Left colon (tissue), 2 donors: ENCODE measurements at places on chromosomes 12 and 14. TPM values are rescaled to one million over a fixed set of nuclear protein-coding genes. Genes with fewer than 3 reads are reported as not detected.

- no peak for DNase-seq
These were observed 177.2 kb upstream of the NPAS3 start for GRCh38 chr14:32761381-32761968.

- DNase-seq, result no peak
These were observed 226.9 kb upstream of the CRY1 start for GRCh38 chr12:107320033-107320928.

GRCh38 chr14:25406818-25407217, 356.9 kb upstream of the STXBP6 start:
- peak; percentile 47 for DNase-seq

DNA sequence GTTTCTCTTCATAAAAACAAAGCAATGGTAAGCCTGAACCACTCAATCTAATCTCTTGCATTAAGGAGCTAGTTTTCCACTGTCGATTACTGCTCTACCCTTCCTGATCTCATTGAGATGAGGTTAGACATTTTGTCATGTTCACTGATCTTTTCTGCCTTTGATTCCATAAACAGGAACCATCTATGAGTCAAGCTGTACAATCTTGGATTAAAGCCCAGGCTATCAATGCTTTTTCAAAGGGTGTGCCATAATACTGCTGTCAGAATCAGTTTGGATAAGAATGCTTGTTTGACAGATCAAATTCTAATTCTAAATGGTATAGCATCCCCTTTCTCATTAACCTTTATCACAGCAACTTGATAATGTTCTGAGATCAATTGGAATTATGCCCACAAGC, 16.1 kb downstream of the GRIP1 start:
- DNase-seq, result no peak

GRCh38 chr12:48967991-48968390, 3.5 kb downstream of the WNT10B start:
- DNase-seq, result no peak

GRCh38 chr12:2227360-2227759, 174.6 kb downstream of the CACNA1C start:
- no peak for DNase-seq

DNA sequence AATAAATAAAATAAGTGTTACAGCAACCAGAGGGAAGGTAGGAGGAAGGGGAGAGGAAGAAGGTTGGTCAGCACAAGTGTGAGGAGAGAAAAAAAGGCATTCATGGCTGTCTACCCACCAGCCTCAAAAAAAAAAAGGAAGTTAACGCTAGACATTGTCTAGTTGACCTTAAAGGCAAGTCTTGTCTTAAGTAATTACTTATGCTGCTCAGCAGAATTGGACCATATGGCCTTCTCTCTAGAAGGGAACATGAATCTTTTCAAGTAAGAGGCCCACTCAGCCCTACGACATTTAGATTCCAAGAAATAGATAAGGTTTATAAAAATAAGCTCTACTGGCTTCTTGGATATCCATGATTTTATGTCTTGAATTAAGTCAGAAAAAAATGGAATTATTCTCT, 172.7 kb downstream of the ETNK1 start:
- DNase-seq, result no peak

DNA sequence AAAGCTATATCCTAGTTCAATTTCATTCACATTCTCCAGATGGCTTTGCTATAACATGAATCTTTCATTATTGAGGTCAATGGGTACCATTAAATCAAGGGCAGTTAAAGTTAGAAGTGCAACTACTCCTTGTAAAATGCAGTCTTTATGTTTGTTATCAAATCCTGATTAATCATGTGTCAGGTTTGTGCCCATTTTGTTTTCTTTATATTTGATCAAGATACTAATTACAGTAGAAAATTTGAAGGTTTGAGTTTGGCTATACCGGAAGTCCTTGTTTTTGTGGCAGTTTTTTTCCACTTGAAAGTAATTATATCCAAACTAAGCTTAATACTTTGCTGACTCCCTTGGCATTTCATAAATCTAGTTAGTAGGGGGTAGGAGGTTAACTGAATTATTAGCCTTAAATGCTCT, 513.0 kb downstream of the DIO2 start:
- DNase-seq, result no peak

GRCh38 chr12:51994959-51995358, 11.8 kb upstream of the TAMALIN start:
- no peak for DNase-seq

DNA sequence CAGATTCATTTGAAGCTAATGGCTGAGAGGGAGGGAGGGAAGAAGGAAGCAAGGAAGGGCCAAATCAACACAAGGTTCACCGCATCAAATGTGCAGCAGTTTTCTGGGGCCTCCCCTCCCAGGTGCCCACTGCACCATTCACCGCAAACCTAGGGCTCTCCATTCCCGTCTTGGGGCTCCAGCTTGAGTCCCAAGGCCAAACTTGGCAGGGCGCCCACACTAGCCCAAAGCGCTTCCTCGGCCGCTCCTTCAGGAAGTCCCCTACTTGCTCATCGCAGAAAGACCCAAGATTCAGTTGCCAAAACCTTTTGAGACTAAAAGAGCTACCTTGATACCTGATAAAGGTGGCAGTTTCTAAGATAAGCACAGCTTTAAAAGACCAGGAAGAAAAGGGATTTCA, 140.5 kb upstream of the FKBP4 start:
- DNase-seq, result no peak

- no peak for DNase-seq
These were observed 1.5 kb downstream of the HOXC6 start for GRCh38 chr12:54029529-54030441.

DNA sequence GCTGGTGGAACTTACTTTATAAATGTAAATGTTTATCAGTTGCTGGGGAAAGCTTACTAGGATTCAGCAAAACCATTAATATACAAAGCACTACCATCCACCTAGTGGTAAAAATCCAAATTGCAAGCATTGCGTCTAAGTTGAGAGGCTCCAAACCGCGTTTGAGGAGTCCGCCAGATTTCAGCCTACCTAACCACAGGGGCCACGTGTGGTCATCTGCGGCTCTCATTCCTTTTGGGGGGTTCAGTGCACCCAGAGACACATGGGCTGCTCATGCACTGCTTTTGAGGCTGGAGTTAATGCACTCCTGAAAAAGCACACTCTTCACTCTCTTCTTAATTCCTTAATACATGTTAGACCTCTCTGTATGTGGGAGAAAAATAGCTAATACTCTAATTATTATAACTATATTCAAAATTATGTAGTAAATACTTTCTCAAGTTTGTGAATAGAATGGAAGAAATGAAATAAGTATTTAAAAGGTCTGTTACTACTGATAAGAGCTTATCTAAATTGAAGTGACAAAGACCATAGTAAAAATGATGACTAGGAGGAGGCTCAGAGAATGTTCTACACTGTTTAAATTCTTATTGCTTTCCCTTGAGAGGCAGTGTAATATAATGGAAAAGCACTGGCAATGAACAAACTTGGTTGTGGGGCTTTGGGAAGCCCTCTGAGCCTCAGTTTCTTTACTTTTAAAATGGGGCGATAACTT, 41.4 kb upstream of the MANSC4 start:
- DNase-seq, result no peak

GRCh38 chr14:31806249-31806648, 245.0 kb downstream of the NUBPL start:
- DNase-seq, result no peak

DNA sequence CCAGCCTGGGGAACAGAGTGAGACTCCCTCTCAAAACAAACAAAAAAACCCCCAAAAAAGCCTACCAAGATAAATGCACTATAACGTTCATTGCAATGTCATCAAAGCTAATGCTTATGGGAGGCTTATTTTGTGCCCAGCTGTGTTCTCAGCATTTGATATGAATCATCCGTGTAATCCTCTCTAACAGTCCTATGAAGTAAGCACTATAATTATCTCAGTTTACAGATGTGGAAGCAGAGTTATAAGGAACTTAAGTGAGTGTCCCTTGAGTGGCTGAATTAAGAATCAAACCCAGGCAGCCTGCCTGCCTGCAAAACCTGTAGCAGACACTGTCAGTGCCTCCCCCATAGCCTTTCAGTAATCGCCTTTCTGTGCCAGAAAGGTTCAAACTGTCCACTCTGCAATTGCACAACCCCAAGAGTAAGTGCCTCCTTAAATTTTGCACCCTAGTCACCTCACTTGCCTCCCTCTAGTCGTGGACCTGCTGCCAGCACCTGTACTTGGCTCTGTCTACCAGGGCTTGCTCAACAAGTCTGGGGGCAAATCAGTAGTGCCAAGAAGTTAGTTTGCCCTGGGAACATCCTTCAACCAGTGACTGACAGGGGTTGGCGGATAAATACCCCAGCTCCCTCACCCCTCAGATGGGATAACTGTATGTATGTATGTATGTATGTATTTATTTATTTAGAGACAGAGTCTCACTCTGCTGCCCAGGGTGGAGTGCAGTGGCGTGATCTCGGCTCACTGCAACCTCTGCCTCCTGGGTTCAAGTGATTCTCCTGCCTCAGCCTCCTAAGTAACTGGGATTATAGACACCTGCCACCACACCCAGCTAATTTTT, 23.8 kb upstream of the PPP1CC start:
- no peak for DNase-seq

DNA sequence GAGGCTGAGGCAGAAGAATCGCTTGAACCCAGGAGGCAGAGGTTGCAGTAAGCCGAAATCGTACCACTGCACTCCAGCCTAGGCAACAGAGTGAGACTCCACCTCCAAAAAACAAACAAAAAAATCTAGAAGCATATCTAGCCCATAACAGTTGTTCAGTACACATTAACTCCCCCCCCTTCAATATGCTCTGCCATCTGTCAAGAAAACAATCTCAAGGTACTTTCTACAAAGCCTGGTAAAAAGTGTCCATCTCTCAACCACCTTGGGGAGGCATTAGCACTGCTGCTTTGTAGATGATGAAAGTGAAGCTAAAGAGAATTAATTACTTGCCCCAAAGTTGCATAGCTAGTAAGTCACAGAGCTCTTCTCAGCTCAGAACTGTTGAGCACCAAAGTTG, 24.9 kb downstream of the LGALS3 start:
- no peak for DNase-seq

GLIPR1L2 gene
- total RNA-seq, result not detected

CCDC196 gene
- total RNA-seq, result 1.6 TPM

RIPK3 gene
- total RNA-seq, result 67.9 TPM

RIN3 gene
- 22.9 TPM for total RNA-seq

MYRFL gene
- total RNA-seq, result 1.3 TPM

MTERF2 gene
- total RNA-seq, result 10.6 TPM

REM2 gene
- 0.58 TPM for total RNA-seq

GOLGA3 gene
- total RNA-seq, result 88.6 TPM

OASL gene
- total RNA-seq, result 16.6 TPM

C1QL4 gene
- not detected for total RNA-seq
